ENCODE measurements at places on chromosomes 16 and 17.

DNA sequence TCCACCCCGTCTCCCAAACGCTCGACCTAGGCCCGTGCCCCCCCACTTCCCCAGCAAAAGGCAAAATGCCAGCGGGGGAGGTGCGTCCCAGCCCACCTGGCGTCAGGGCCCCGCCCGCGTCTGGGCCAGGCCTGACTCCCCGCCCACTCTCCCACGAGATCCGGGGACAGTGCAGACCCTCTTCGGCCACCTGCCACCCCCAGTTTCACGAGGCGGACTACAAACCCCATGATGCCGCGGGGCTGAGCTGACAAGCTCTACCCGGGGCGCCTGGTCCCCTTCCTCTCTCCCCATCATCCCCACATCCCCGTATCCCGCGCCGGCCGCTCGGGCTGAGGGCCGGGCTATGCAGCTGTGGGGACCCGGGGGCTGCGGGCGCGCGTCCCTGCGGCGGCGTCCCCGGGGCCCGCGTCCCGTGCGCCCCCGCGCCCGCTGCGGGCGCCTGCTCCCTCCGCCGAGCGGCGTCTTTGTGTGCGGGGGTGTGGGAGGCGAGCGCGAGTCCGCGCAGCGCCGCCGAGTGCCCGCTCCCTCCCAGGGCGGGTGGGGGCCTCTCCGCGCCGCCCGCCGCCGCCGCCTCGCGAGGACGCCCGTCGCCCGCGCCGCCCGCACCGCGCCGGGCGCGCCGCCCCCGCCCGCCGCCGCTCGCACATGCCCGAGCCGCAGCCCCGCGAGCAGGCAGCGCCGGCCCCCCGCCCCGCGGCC, at the start of gene ANKRD13B:
Gene ANKRD13B, plus strand, starts transcription at position 283 of the 702 bp plus-strand sequence. CDS start 490 bp downstream, outside the sequence.
- no peak for DNase-seq

GRCh38 chr16:55264949-55265348, 59.1 kb upstream of the IRX6 start:
- no peak for DNase-seq

DNA sequence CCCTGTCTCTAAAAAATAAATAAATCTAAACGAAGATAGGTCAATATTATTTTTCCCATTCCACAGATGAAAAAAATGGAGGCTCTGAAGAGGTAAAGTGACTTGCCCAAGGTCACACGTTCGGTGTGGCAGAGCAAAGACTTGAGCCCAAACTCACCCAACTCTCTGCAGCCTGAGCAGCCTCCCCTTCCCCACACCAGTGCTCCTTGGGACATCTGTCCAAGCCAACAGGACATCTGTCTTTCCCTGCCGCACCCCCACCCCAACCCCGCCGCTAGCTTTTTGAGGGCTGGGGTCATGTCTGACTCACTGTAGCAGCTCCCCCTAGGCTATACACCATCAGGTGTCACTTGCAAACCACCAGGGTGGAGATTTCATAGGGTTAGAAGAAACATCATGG, 5.2 kb upstream of the BEAN1 start:
- DNase-seq, result no peak

- no peak for DNase-seq
Measured at GRCh38 chr17:55845385-55845784, 94.5 kb downstream of the PCTP start.

- DNase-seq, result no peak
Measured at GRCh38 chr17:38867179-38867967, 2.5 kb upstream of the LASP1 start.

GRCh38 chr16:80063713-80064069, 463.2 kb upstream of the MAF start:
- no peak for DNase-seq

GRCh38 chr17:11554542-11554941, 43.7 kb upstream of the DNAH9 start:
- DNase-seq, result no peak

GRCh38 chr17:66542129-66542966, 239.9 kb downstream of the PRKCA start:
- peak; percentile 43 for DNase-seq

DNA sequence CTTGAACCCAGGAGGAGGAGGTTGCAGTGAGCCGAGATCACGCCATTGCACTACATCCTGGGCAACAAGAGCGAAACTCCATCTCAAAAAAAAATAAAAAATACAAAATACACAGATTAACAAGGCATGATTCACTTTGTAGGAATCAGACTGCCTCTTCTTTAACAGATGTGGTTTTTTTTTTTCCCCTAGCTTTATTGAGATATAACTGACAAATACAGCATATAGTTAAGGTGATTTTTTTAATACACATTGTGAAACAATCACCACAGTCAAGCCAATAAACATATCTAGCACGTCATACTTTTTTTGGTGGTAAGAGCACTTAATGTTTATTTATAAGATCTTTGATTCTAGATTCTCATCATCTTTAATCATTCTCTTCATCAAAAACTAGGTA, 87.8 kb downstream of the SPAG9 start:
- no peak for DNase-seq

DNA sequence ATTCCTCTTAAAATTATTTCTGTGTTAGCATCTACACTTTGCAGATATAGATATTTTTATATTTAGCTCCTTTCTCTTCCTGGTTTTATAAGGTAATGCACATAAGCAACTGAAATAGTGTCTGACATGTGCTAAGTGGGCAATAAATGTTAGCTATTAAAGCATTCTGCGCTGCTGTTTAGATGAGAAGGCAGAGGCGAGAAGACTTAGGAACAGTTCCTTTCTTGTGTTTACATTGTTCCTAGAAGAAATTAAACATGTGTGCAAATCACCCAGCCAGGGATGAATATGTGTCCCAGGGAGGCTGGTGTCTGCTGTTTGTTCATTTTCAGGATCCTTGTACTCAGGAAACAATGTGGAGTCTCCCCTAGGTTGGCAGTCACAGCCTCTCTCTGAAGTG, 292.3 kb downstream of the PMP22 start:
- DNase-seq, result no peak

GRCh38 chr17:45905814-45906213, 11.5 kb downstream of the MAPT start:
- no peak for DNase-seq

GRCh38 chr17:80760511-80760911, 215.9 kb downstream of the RPTOR start:
- no peak for DNase-seq

GRCh38 chr17:49676276-49676868, 1.5 kb downstream of the SPOP start:
- DNase-seq, result peak; percentile 60

DNA sequence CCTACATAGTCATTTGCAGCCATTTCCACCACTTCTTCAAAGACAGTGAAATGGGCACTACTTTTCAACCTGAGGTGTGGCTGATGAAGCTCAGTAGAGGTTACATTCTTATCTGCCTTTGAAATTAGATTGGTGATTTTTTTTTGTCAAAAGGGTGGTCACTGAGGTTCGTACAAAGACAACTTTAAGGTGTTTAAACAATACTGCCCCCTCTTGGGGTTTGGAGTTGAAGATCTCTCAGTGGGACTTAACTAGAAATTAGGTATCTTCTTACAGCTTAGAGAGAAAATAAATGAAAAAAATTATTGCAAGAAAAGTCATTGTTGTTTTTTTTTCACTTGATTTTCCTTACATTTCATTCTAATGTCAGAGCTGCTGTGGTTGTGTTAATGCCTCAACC, 713.2 kb downstream of the CDH11 start:
- no peak for DNase-seq

GRCh38 chr16:81752225-81752875, 26.7 kb upstream of the PLCG2 start:
- DNase-seq, result peak; percentile 40

DNA sequence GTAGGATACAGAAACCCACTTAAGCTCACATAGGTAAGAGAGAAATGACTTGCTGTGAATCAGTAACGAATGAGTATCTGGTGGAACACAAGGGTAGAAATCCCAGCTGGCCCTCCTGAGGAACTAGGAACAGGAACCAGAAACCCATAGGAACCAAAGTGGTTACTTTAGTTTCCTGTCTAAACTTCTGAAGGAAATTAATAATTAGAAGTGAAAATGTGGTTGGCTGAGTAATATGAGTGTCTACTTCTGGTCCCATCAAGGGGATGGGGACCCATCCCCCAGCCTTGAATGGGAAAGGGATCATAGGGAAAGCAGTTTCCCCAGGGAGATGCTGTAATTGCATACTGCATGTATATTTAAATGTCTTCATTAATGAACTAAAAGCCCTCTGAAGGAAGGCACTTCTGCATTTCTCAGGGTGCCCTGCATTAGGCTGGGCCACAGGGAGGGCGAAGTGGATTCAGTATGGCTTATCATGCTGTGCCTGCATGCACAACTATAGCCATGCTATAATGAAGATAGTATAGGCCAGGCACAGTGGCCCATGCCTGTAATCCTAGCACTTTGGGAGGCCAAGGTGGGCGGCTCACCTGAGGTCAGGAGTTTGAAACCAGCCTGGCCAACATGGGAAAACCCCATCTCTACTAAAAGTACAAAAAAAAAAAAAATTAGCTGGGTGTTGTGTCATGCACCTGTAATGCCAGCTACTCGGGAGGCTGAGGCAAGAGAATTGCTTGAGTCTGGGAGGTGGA, 45.6 kb downstream of the CYB5B start:
- no peak for DNase-seq

DNA sequence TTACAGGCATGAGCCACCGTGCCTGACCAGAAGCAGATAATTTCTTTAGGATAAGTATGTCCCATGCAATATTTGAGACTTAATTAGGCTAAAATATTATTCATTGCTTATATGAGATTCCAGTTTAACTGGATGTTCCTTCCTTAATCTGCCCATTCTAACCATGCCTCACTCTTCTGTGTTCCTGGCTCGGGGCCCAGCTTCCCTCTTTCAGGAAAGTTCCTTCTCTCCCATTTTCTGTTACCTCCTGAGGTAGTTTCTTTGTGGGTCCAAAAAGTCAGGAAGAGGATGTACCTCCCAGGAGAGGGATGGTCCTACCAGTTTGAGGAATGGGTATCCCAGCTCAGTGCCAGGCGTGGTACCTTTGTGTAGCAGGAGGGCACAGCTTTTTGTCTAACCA, 23.3 kb downstream of the UNK start:
- DNase-seq, result no peak

GRCh38 chr17:11899537-11899942, 97.7 kb downstream of the ZNF18 start:
- no peak for DNase-seq

DNA sequence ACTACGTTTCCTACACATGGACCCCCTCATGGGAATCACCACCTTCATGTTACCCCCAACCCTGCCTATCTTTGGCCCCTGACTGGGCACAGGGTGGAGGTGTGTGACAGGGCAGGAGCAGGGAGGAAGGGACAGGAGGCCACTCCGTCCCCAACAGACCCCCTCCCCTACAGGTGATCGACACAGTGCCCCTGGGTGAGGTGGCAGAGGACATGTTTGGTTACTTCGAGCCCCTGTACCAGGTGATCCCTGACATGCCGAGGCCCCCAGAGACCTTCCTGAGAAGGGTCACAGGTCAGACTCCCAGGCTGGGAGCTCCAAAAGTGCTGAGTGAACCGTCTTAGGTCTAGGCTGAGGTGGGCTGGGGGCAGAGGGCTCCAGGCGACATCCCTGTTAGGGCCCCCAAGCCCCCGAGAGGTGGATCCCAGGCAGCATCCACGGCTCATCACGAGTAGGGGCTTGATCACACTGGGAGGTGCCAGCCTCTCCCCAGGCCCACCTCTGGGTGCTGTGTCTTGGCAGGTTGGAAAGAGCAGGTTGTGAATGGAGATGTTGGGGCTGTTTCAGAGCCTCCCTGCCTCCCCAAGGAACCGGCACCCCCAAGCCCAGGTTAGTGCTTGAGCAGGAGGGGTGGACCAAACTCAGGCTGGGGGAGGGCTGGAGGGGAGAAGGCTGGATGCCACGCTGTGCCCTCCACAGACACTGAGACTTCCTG, 1.5 kb downstream of the ACBD4 start:
- DNase-seq, result no peak

DNA sequence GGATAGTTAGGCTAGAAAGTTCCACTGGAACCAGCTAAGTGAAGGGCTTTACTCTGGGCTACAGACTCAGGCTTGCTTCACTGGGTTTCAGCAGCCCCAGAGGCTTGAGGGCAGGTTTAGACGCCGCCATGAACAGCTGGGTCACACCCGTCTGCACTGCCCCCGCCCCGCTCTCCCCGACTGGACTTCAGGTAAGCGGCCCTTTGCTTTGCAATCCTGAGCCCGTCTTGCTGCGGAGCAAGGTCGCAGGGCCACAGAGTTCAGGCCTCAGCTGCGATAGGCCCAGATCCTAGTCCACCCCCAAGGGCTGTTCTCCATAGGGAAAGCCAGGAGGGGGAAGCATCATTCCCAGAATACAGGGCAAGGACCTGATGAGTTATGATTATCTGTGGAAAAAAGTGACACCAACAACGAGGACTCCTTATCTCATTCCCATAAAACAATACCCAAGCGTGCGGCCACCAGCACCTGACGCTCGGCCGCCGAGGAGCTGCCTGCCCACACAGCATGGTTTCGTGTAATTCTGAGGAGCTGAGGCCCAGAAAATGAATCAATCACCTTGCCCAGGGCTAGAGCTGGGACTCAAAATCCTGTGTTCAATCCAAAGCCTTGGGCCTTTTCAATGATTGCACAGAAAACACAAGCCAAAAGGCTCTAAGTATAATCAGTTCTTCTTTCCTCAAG, 20.4 kb downstream of the MEAK7 start:
- DNase-seq, result no peak

DNA sequence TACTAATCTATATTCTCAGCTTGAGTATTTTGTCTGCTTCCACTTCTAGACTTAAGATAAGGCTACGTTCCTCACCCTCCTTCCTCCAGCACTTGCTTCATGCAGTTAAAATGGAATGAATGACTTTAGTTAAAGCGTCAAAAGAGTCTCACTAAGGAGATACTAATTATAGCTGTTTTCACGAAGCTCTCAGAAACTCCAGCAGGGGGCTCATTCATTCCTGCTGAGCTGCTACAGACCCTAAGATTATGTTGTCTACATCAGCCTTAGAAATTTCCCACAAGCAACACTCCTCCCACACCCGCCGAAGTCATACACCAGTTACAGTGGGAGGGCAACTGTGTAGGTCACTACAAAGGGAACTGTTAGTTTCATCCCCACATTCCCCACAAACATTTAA, 57.0 kb upstream of the KIFC3 start:
- DNase-seq, result no peak

DNA sequence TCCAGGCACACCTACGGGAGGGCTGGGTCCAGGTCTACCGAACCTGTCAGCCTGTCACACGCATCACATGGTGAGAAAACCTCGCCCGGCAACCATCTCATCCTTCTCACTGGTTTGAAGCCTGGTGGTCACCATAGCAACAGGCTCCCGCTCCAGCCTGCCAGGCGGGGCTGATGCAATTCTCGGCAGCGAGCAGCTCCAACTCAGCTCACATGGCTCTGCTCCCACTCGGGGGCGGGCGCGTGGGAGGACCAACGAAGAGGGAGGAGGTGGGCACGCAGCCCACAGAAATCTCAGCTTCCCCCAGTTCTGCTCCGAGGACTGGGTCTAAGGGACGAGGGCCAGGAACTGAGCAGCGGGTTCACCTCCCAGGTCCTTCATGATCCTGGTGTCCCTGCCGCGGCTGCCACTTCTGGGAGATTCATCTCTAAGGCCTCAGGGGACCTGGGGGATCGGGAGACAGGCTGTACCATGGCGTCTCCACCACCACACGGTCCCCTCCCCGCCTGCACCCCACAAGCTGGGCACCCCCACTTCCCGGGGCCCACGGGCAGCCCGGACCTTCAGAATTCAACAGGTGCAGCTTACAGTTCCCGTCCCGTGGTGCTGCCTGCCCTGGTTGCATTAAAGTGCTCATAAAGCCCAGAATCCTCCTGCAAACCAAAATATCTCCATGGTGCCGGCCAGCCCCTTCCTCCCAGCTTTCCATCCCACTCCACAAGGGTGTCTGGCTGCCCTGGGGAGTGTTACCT, 25.8 kb downstream of the ABR start:
- no peak for DNase-seq

GRCh38 chr17:41327411-41328120, 12.1 kb upstream of the KRTAP17-1 start:
- no peak for DNase-seq

- no peak for DNase-seq
Measured at GRCh38 chr17:79202480-79202879, 127.9 kb downstream of the ENGASE start.

All from immature natural killer cell (primary cell).